ENCODE measurements at places on chromosomes 4 and X.

DNA sequence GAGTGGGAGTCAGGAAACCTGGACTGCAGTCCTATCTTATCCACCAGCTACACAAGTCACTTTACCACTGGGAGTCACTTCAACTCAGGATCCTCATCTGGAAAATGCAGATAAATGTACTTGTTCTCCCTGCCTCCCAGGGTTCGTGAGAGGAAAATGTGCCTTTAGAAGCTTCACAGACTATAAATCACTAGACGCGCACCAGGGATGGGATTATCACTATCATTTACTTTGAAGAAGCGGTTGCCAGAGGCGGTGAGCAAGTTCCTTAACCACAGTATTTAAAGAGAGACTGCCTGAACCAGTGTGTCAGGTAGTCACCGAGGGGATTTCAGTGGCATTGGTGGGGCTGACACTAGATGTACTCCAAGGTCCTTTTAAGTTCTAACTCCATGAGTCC lies 219.5 kb downstream of the HS6ST2 start:
- DNase-seq, result peak; percentile 22

GRCh38 chrX:114976292-114976691 lies 41.1 kb downstream of the IL13RA2 start:
- no peak for DNase-seq

GRCh38 chrX:121298499-121298898 lies 251.1 kb downstream of the GLUD2 start:
- DNase-seq, result no peak

DNA sequence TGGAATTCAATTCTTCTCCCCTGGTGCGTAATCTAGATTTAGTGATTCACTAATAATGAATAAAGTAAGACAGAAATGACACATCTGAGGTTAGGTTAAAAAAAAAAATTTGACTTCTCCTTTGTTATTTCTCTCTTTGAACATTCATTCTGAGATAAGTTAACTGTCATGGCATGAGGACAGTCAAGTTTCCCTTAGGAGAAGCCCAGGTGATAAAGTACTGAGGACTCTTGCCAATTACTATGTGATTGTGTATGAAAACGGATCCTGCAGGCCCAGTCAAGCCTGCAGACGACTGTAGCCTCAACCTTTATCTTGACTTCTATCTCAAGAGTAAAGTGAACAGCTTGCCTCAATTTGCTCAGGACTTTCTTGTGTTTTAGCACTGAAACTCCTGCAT lies 293.2 kb downstream of the PRR32 start:
- no peak for DNase-seq

DNA sequence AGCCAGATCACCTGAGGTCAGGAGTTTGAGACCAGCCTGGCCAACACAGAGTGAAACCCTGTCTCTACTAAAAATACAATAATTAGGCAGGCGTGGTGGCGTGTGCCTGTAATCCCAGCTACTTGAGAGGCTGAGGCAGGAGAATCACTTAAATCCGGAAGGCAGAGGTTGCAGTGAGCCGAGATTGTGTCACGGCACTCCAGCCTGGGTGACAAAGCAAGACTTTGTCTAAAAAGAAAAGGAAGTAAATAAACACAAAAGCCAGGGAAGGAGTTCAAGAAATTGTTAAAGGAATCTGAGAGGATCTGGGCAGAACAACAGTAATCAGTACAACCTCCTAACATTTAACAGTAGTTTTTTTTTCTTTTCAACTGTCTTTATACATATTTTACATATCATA lies 48.7 kb upstream of the ARHGEF6 start:
- DNase-seq, result no peak

DNA sequence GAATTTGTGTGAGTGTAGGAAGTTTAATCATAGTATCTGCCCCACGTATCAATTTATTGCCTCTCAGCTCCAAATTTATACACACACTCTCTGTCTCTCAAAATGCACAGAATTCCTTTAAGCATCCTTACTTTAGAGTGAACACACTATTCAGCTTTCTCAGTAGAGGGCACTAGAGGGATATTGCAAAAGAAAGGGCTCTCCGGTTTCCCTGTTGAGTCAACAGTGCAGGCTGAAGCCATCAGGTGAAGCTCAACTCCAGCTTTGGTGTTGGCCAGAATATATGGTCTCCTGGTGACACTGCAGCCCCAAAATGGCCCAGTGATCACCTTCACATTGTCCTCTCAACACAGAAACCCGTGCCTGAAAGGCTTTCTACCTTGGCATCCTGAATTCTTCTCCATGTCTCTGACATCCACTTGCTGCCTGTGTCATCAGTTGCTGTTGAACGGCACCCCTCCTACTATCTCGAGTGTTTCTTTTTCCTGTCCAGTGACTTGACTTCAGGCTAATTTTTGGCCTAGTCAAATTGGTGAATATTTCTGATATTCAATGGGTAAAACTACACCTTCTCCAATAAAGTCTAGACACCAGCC lies 670.5 kb downstream of the GABRG1 start:
- DNase-seq, result peak; percentile 52

GRCh38 chr4:139675651-139676050 lies 10.0 kb downstream of the MGST2 start:
- no peak for DNase-seq

DNA sequence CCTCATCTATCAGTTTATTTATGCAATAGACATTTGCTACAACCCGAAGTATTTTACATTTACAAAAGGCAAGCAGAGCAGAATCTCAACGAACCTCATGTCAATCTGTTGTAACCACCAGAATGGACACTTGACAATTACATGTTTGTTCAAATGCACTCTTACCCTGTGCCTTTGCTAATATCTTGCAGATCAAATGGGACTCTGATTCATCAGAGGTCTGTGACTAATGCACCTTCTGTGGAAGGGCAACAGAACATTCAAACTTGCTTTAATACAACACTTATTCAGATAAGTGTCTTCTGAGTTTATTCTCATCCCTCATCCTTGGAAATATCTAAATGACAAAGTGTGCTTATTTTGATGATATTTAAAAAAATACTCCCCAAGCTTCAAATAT lies 644.7 kb upstream of the PCDH10 start:
- DNase-seq, result no peak

- DNase-seq, result no peak
These were observed 63.6 kb downstream of the HADH start for GRCh38 chr4:108053251-108053711.

DNA sequence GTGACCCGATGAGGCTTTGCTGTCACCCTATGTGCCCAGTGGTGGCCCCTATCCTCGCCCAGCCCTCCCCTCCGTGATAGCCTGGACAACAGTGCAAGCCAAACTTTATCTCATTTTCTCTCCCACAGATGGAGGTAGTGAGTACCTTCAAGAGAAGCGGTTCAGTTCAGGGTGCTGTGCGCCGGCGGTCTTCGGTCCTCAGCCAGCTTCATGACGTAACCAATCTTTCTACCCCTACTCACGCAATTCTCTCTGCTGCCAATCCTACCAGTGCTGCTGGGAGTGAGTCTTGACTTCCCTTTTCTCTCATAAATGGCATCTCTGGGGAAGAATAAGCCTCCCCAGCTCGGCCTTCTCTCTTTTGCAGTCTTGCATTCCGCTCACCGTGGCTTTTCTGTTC lies 29.5 kb downstream of the CCNQ start:
- DNase-seq, result no peak

GRCh38 chr4:40473578-40474388 lies 138.7 kb downstream of the CHRNA9 start:
- DNase-seq, result no peak

DNA sequence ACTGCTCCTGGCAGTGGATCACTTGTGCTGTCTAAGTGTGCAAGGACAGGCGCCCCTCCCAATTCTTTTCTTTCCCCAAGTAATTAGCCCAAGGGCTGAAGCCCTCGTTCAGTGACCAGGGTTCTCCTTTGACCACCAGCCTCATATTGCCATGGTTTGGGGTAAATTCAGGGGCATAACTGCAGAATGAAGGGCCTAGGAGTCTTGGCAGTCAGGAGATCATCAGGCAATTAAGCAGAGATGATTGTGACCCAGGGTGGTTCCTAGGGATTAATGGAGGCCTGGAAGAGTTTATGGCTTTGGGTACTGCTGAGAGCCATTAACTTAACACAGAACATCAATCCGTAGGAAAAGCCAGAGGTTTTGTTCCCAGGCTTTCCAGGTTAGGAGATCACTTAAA lies 170.7 kb downstream of the PTTG2 start:
- no peak for DNase-seq

DNA sequence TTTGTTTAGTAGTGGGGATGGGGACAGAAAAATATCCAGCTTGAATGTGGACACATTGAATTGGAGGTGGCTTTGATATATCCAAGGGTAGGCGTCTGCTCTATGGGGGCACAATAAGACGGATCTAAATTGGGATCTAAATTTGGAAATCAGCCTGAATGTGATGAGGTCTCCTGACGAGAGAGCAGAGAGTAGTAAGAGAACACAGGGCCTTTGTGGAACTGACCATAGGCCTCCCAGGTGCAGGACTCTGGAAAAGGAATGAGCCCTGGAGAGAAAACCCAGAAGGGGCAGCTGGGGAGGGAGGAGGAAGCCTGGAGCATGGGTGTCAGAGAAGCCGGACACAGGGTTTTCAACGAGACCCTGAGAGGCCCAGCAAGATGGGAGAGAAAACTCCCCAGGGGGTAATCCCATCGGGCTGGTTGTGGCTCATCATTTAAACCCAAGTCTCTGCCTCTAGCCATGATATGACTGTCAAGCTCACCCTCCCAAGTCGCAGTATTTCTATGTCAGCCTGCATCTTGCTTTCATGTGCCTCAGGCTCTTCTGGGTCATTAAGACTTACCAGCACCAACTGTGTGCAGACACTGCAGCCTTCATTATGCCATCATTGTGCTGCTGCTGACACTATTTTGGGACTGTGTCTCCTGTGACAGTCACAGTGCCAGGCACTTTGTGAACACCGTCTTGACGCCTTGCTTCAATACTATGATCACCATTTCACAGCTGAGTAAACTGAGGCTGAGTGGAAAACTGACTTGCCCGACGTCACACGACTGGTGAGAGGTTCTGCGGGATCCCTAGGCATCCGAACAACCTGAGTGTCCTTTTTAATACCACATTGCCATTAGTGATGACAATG lies 57.1 kb downstream of the ANAPC4 start:
- no peak for DNase-seq

- no peak for DNase-seq
These were observed 6.5 kb downstream of the WFS1 start for GRCh38 chr4:6275898-6276806.

GRCh38 chr4:159547645-159548308 lies 444.9 kb downstream of the RAPGEF2 start:
- no peak for DNase-seq
